ENCODE measurements at places on chromosomes 5 and 9. TPM values are rescaled to one million over a fixed set of nuclear protein-coding genes. Genes with fewer than 3 reads are reported as not detected.

CYLC2 gene
- not detected for total RNA-seq

CDH6 gene
- total RNA-seq, result 2.2 TPM

ITK gene
- 3.3 TPM for total RNA-seq

GCNT4 gene
- total RNA-seq, result 1.3 TPM

GRCh38 chr9:72871685-72872084 lies 81.2 kb downstream of the ALDH1A1 start:
- no peak for DNase-seq

- no peak for DNase-seq
These were observed 245.7 kb upstream of the IRX2 start for GRCh38 chr5:2997179-2997578.

DNA sequence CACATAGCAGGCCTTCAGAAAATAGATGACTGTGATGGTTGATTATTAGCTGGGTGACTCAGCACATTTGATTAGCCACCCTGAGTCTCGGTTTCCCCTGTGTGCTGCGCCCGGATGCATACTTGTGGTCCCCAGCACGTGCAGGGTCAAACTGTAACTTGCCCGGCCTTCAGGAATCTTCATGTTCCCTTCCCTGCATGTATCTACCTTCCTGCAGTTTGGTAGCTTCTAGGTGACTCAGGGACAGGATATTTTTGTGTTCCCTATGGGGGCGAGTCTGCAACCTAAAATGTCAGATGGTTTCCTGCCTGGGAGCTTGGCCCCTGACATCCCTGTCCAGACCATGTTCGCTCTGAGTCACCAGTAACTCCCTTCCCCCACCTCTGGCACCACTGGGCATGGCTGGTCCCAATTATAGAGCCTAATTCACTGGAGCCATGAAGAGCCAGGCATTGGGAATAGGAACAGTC lies 13.2 kb downstream of the PTGS1 start:
- no peak for DNase-seq

- DNase-seq, result no peak
These were observed 48.8 kb downstream of the SH3GL2 start for GRCh38 chr9:17627641-17628040.

DNA sequence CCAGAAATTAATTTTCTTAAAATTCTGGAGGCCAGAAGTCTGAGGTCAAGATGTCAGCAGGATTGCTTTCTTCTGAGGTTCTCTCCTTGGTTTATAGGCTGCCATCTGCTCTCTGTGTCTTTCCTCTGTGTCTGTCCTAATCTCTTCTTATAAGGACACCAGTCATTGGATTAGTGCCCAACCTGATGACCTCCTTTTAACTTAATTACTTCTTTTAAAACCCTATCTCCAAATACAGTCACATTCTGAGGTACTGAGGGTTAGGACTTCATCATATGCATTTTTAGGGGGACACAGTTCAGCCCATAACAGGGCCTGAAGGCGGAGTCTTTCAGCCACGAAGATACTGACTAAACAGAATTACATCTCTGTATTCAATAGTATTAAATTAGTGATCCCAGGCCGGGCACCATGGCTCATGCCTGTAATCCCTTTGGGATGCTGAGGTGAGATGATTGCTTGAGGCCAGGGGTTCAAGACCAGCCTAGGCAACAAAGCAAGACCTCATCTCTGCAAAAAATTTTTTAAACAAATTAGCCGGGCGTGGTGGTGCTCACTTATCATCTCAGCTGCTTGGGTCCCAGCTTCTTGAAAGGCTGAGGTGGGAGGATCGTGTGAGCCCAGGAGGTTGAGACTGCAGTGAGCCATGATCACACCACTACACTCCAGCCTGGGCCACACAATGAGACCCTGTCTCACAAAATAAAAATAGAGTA lies 5.9 kb upstream of the RPS6 start:
- no peak for DNase-seq

DNA sequence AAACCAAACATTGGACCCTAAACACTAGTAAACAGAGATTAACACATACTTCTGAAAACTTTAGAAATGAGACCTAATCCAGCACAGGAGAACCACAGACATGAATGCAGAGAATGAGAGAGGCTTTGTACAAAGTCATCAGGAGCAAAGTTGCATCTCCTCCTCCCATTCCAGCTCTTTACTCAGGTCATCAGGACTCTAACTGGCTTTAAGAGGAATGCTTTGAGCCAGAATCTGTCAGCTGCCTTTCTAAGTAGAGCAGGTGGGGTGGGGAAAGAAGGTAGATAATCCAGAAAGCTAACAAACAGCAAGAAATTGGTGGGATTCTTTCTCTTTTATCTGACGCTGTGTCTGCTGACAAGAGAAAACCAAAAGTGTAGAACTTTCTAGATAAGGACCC lies 582.7 kb upstream of the DMAC1 start:
- no peak for DNase-seq
